CD8-positive, alpha-beta memory T cell (primary cell): ENCODE measurements at places on chromosomes 1 and 21.

GRCh38 chr1:70436622-70437251, 25.7 kb downstream of the CTH start:
- DNase-seq, result no peak

- DNase-seq, result no peak
Measured at GRCh38 chr1:247172996-247173395, 1.2 kb upstream of the ZNF124 start.

DNA sequence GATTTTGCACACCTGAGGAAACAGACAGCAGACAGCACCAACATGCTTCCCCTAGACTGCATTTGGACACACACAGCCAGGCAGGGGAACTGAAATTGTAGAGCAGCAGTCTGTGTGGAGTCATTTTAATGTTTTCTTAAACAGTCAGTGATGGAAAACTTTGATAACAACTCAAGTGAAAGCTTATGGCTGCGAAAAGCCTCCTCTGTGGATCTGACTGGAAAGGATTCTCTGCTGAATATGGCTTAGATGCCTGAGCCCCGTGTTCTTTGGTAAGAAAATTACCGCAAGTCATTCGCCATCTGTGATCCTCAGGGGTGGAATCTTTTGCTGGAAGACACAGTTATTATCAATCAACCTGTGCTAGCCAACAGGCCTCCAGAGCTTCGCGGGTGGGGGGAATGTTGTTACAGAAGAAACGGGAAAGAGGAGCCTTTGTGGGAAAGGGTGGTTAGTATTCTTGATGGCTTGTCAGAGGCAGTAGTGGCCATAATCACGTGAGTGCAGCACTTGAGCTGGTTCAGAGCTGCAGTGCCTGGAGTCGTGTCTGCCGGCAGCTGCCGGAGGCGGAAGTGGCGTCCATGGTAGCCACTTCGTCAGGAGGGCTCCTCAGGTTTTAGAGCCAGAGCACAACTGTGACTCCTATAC, 204.7 kb downstream of the ST6GALNAC3 start:
- DNase-seq, result no peak

DNA sequence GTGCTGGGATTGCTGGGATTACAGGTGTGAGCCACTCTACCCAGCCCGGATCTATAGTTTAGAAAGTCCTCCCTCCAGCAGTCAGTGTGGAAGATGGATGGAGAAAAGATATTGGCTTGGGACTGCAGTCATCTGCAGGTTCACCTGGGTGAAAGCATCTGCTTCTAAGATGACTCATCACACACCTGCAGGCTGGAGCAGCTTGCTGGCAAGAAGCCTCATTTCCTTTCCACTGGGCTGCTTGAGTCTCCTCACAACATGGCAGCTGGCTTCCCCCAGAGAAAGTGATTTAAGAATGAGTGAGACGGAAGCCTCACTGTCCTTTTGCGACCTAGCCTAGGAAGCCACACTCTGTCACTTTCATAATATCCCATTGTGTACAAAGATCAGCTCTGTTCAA, 50.0 kb downstream of the FOXO6 start:
- no peak for DNase-seq

DNA sequence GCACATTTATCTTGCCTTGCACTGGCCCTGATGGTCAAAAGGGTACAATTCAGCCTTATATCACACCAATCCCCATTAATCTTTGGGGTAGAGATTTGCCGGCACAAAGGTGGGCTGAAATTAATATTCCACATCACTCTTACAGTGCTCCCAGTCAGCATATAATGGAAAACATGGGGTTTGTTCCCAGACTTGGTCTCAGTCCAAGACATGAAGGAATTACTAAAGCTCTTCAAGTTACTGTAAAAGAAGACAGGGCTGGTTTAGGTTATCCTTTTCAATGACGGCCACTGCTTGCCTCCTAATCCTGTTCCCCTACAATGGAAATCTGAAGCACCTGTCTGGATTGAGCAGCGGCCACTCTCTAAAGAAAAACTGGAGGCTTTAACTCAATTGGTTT, 160.7 kb downstream of the IER5 start:
- no peak for DNase-seq

GRCh38 chr1:67851800-67852199, 18.5 kb upstream of the GNG12 start:
- DNase-seq, result no peak

DNA sequence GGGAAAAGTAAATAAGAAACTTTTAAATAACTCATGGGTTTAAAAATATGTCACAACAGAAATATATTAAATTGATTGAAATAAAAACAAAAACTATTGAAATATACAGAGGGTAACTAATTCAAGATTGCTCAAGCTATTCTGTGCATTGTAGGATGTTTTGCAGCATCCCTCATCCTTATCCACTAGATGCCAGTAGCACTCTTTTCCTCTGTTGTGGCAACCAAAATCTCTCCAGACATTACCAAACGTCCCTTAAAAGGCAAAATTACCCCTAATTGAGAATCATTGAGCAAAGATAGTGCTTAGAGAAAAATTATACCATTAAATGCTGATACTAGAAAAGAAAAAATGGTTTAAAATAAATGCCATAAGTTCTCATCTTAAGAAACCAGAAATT, 682.6 kb downstream of the RWDD3 start:
- DNase-seq, result no peak

DNA sequence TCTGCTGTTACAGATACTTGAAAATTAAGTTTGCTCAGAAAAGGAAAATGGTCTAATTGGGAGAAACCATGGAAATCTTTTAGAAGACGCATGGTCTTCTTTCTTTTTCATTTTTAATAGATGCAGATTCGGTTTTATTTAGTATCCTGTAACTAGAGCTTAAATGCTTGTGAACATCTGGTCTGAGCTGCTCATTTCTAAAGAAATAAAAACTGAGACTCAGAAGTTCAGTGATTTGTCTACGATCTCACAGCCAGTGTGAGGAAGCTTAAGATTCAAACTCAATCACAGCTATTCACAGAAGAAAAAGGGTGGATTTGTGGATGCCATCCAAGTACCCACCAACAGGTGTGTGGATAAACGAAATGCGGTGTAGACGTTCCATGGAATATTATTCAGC, 80.0 kb upstream of the TIAM1 start:
- DNase-seq, result no peak

DNA sequence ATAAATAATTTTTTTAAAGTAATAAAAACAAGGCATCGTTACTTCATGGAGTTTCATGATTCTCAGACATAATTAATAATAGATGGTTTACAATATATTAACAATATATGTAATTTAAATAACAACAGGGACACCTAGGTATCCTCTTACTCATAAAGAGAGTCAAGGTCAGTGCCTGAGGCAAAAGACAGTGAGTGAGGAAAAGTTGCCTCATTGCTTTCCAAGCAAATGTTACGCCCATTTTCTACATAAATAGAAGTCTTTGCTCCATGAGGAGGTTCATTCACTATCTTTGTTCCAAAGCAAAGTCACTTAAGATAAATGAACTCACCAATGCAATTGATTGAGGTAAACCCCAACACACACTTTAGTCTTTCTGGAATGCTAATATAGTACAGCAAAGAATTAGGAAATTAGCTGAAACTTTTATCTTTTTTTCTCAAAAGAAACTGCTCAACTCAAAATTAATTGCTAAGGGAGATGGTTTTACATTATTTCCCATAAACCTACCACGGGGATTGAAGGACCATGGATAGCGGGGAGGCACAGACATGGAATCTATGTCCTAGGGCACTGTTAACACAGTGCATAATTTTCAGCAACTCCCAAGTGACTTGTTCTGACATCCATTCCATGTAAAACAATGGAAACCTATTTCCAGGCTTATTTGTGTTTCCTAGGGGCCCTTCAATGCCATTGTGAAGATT, 19.6 kb downstream of the BCL9 start:
- no peak for DNase-seq

- DNase-seq, result no peak
Measured at GRCh38 chr1:165316153-165316772, 40.3 kb downstream of the LMX1A start.

GRCh38 chr1:246930830-246931548, 759 bp downstream of the AHCTF1 start:
- peak; percentile 53 for DNase-seq

DNA sequence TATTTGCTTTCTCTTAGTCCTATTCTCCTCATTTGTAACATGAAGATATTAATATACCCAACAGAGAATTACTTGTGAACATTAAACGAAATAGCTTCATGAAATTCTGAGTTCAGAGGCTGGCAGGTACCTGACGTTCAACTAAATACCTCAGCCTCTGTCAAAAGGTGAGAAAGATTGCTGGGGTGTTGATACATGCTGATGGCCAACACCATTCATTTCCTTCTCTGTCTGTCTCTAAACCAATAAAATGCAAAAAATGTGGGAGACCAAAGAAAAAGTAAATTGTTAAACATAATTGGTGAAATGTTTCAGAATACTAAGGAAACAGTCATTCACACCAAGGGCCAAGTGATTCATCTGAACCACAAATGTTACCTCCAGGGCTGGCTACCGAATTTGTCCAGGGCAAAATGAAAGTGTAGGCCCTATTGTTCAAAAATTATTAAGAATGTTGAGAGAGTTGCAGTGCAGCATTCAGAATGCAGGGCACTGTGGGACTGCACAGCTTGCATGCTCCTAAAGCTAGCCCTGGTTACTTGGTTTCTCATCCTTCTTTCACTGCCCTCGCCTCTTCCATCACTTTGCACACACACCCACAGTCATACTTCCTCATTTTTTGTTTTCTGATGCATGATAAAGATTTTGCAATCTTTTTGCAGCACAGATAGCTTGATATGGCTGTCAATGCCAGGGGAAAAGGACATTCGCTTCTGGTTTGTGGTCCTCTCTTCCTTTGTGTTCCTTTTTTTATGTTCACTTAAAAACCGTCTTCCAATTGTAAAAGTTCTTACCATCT, 414.3 kb upstream of the NR5A2 start:
- DNase-seq, result no peak

- DNase-seq, result peak; percentile 71
Measured at GRCh38 chr1:27342778-27343638, 1.2 kb downstream of the SYTL1 start.

- peak; percentile 93 for DNase-seq
Measured at GRCh38 chr1:233326811-233327650, 493 bp upstream of the MAP3K21 start.

DNA sequence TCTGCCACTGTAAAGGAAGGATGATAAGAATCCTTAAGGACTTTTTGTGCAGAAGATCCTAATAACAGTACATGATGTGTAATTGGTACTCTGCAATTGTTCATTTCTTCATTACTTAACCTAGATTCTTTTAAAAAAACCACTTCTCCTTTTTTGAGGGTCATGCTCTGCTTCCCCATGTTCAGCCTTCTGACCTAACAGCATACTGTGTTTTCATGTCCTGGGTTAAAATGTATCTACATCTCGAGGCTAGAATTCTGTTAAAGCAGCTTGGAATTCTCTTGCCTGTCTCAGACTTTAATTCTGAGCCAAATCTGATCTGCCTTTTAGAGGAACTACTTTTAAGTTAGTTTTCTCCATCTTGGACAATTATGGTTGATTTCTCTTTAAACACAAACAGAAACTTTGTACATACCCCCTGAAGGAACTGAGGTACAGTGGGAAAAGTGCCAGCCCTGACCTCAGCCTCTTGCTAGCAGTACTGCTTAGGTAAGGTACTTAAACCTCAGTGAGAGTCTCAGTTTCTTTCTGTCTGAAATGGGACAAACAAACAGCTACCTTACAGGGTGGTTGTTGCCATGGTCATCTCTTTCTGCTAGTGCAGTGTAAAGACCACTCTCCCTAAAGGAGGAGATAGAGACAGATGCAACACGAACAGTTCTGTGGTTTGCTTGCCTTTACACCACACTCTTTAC, 103.2 kb upstream of the DYNLT5 start:
- DNase-seq, result no peak

- DNase-seq, result no peak
Measured at GRCh38 chr1:31368611-31369107, 4.2 kb downstream of the FABP3 start.

DNA sequence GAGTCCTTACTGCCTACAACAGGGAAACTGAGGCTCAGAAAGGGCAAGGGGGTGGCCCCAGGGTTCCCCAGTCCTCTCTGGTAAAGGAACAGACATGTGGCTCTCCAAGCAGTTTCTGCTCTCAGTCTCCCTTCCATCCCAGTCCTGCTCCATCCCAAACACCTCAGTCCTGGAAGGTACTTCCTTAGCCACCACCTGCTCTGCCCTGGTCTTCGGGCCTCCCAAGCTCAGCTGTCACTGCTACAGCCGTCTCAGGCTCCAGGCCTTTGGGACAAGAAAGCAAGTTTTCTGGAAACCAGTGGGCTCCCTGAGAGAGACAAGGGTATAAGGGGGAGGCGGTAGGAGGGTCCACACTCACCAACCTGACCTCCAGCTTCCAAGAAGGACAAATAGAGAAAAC, 23.1 kb upstream of the ADGRB2 start:
- no peak for DNase-seq

- no peak for DNase-seq
Measured at GRCh38 chr1:119653839-119654170, 5.7 kb upstream of the ZNF697 start.
